ENCODE measurements at places on chromosomes 7 and 10.

- no peak for DNase-seq
Measured at GRCh38 chr7:25280181-25280580, 51.9 kb upstream of the NPVF start.

GRCh38 chr10:31822616-31823318 lies 105.9 kb downstream of the ARHGAP12 start:
- DNase-seq = no peak

DNA sequence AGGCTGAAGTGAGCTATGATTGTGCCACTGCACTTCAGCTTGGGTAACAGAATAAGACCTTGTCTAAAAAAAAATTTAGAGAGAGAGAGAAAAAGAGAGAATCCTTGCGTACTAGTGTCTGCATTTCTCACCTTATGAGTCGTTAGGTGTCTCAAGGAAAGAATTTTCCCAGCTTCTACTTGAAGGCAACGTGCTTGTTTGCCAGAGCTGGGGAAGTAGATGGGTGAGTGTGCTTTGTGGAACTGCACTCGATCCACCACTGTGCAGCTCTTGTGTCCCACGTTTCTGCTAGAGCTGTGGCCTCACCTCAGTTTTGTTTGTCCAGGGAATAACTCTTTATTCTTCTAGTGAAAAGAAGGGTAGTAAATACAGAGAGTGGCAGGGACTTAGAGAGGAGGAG lies 38.9 kb downstream of the HDAC9 start:
- no peak for DNase-seq

GRCh38 chr10:23359692-23360380 lies 15.2 kb upstream of the C10orf67 start:
- no peak for DNase-seq

GRCh38 chr7:27101171-27101956 lies 1.1 kb downstream of the HOXA2 start:
- DNase-seq = no peak

GRCh38 chr7:79421751-79422150 lies 31.7 kb downstream of the MAGI2 start:
- DNase-seq = no peak

DNA sequence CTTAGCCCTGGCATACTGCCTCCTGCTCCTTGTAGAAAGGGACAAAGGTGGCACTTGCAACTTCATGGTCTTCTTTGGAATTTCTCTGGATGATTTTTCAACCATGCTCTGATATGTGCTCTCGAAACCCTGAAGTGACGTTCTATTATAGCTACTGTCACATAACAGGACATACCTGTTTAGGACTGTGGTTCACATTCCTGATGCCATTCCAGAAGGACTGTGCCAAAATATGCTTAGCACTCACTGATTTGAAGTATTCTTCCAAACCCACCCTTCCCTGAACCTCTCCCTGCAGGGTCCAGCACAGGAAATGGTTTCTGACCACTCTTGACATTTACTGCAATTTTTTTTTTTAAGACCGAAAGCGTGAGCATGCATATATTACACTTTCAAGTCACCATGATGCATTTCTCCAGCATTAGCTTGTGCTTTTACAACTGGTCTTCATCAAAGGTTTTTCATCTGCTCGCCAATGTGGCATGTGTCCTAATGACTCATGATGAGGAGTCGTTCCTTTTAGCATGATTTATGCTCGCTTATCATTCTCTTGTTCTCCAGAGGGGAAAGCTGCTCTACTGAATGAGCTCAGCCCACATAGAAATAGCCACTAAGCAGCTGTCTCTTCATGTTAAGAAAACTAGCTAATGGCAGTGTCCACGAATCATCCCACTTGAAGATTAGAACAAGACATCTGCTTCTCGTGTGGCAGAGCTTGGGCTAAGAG lies 135.2 kb downstream of the ADAM12 start:
- no peak for DNase-seq

- DNase-seq = no peak
Measured at GRCh38 chr10:11760861-11761260, 18.7 kb downstream of the ECHDC3 start.

- DNase-seq = no peak
Measured at GRCh38 chr10:133379801-133380666, 972 bp downstream of the PAOX start.

DNA sequence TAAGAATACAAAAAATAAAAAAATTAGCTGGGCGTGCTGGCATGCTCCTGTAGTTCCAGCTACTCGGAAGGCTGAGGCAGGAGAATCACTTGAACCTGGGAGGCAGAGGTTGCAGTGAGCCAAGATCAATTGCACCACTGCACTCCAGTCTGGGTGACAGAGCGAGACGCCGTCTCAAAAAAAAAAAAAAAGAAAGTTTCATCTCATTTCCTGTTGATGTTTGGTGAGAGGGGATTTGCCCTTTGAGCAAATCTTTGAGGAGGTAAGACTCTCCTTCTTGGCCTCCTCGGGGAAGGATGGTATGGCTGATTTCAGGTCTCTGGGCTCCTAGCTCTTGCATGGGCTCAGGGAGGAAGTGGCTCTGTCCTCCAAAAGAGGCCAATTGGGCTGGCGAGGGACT lies 3.6 kb upstream of the GRID2IP start:
- no peak for DNase-seq

- peak; percentile 1 for DNase-seq
Measured at GRCh38 chr10:99676426-99676825, 17.1 kb downstream of the ENTPD7 start.

GRCh38 chr7:91201442-91202113 lies 62.7 kb upstream of the FZD1 start:
- DNase-seq = no peak

DNA sequence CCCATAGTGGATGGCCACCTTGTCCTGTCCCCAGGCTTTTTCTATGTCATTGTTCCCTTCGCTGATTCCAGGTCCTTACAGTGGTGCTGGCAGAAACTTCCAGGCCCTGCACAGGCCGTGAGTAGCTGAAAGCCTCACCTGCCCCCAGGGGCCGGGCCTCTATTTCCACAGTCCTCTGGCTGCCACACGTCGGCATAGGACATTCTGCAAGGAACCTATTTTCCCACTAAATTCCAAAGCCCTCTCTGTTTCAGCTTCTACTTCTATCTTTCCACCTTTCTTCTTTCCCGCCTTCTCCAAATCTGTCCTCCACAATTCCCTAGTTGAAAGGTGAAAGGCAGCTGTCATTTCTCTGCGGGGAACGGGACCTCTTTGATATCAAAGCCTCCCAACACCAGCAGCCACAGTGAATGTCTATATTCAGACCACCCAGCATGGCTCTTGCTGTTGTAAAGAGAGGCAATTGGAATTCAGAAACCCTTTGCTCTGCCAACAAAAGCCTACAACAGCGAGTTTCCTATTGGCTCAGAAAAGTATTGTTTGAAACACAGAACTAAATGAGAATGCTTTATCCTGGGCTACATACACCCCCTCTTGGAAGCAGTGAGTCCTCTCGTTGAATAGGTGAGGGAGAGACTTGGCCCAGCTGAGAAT lies 607.7 kb downstream of the GALNT17 start:
- no peak for DNase-seq

- DNase-seq = no peak
Measured at GRCh38 chr7:66377045-66377444, 171.9 kb downstream of the TPST1 start.

DNA sequence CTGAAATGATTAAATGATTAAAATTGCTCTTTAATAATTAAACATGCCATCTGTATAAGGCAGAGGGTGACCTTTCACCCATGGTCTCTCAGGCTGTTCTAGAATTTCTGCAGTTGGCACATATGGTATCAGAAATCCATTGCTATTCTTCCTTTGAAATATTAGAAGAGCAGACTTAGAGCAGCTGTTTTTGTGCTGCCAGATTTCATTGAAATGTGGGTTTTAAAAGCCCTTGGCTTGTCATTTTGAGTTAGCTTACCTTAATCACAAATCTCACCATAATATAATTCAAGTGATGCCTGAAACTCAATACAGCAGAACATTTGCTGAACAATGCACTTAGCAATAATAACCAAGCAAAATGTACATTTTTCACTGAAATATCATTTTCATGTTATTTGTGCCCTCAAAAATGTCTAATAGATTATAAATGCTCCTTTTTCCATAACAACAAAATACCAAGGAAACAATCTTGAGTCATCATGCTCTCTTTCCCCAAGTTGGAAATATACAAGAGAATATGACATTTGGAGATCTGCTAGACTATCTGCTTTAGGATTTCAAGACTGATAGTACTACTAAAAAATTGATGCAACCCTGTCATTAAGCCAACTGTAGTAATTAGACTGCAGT lies 16.1 kb upstream of the PTTG1IP2 start:
- DNase-seq = no peak

DNA sequence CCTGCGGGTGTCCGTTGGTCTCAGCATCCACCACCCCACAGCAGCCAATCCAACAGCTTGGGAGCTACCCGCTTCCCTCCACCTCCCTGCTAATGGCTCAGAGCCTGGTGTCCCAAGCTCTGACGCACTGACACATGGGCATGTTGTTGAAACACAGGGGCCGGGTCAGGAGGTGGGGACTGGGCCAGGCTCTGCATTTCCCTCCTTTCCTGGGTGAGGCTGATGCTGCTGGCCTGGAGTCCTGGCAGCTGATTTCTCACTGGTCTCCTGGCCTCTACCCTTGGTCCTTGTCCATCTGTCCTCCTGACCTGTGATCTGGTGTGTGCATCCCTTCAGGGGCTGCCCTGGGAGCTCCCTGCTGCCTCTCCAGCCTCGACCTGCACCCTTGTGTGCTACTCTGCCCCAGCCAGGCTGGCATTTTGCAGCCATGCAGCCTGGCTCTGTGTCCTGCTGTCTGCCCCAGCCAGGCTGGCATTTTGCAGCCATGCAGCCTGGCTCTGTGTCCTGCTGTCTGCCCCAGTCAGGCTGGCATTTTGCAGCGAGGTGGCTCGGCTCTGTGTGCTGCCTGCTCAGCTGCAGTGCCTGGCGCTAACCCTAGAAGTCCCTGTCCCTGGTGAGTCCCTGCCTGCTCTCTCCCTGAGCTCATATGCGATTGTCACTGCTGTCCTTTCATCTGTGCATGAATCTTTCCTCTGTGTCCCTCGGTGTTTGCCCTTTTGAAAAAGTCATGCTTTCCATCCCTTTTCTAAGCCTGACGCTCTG lies 14.0 kb downstream of the AMZ1 start:
- DNase-seq = no peak

GRCh38 chr7:147570390-147570789 lies 1020.2 kb upstream of the C7orf33 start:
- no peak for DNase-seq

DNA sequence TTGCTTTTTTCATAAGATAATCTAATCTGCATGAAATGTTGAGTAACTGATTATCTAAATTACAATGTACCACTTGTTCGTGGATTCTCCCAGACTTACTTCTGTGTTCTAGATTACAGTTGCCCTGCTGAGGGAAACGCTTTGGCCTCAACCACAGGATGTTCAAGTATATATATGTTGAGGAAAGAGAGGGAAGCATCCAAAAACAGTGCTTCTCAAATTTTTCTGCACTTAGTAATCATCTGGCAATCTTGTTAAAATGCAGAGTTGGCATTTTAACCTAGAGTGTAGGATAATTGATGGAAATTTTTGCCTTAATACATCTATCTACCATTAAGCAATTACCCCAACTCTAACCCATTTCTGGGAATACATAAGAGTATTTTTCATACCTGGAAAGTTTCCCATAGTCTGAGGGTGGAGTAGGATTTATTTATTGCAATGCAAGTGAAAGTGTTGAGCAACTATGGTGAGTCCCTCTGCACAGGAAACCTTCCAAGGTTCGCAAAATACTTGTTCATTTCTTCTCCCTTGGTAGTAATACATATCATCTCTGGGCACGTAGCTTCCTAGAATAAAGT lies 59.6 kb upstream of the C1GALT1 start:
- no peak for DNase-seq

DNA sequence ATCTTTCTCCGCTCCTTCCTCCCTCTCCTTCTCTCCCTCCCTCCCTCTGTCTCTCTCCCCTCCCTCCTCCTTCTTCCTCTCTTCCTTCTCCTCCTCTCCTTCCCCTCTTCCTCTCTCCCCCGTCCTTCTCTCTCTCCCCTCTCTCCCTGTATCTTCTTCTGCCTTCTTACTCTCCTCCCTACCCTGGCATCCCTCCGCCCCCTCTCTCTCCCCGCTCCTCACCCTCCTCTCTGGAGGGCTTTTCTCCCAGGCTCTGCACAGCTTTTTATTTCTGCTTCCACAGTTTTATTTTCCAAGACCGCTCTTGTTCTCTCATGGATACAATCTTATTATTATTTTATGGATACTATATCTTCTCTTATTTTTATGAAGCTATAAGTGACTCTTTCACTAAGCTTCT lies 32.6 kb downstream of the AP5Z1 start:
- no peak for DNase-seq

DNA sequence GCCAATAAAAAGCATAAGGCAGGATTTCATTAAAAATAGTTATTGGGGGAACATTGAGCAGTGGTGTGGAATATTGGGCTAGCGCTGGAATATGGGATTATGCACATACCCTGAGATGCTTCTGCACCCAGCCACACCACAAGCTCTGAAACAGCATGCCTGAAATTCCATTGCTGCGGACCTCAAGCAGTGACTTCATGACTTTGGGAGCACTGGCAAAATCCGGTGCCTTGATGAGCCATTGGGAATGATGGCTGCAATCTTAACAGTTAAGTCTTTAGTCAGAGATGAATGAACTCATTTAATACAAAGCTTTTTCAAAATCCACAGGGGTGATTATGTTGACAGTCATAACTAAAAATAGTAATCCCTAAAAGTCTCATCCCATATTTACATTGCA lies 274.7 kb upstream of the MTPN start:
- DNase-seq = no peak

GRCh38 chr10:58556516-58557165 lies 44.0 kb downstream of the BICC1 start:
- DNase-seq = no peak

GRCh38 chr10:103951942-103952341 lies 15.0 kb upstream of the SLK start:
- no peak for DNase-seq

Data from caudate nucleus (tissue), 63 donors.